Common myeloid progenitor, CD34-positive (primary cell): ENCODE measurements at places on chromosomes 16 and 17.

- no peak for DNase-seq
Observed at GRCh38 chr17:18933102-18934058, 18.6 kb upstream of the SLC5A10 start.

DNA sequence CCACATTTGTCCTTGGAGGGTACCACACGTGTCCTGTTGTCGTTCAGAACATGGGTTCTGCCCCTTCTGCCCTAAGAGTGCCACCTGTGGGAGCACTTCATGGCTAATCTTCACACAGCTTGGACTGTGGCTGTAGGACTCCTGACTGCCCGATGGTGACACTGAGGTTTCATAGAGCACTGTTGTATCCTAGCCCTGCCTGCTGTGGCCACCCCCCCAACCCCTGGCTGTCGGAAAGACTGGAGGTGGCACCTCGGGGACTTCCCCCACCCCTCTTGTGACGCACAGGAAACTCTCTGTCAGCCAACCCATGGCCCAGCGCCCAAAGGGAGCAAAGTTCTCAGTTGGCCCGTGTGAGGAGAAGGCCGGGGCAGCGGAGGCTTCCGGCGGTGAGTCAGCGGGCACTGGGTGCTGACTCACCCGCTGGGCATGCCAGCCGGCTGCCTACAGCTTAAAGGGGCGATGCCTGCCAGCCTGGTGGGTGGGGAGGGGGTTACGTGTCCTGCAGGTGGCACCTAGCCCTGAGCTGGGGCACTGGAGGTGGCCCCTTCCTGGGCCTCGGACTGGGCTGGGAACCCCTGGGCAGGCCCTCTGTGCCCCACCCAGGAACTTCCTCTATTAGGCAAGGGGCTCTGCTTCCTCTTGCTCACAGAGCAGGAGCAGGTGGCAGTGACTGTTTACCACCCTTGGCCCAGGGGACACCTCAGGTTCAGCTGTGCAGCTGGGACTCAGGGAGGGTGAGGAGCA is 3.4 kb downstream of the MAP2K3 start:
- DNase-seq: peak; percentile 100

GRCh38 chr16:82138478-82139285 is 31.3 kb downstream of the MPHOSPH6 start:
- no peak for DNase-seq

DNA sequence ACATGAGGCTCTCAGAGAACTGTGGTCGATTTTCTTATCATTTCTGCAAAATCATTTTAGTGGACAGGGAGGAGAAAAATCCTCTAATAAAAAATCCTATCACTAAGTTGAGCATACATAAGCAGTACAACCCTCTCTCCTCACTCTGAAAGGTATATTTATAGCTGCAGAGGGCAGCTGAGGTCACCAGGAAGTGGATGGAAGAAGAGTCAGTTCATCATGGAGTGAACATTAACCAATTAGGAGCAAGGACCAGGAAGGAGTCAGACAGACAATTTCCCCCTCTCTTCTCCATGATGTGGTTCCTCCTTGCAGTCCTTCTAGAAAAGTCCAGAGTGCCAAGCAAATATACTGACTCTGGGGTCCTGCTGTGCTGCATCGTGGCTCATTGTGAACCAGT is 253.7 kb downstream of the TOX3 start:
- no peak for DNase-seq

GRCh38 chr16:56910654-56911539 is 21.0 kb upstream of the HERPUD1 start:
- DNase-seq: no peak
